Endothelial cell of umbilical vein (primary cell): ENCODE measurements at places on chromosomes 1 and 21. TPM values are rescaled to one million over a fixed set of nuclear protein-coding genes. Genes with fewer than 3 reads are reported as not detected.

- no peak for DNase-seq
These were observed 1.0 kb upstream of the ENO1 start for GRCh38 chr1:8879464-8879921.

DNA sequence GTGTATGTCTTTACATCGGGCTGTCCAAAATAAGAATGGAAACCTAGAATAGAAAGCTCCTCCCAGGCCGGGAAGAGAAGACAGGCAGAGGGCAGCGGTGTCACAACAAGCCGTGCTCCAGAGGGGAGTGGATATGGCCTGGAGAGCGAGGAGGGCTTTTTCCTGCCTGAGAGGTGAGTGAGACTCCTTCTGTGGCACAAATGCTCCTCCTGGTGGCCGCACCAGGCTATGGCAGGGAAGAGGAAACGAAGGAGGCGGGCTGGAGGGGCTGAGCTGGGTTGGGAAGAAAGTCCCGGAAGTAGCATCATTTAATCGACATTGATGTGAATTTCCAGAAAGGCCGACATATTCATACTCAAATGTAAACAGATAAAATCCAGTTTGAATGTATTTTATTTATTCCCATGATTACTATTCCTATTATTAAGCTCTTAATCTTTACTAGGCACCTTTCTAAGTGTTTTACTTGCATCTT, 54.7 kb downstream of the MEF2D start:
- peak; percentile 77 for DNase-seq

GRCh38 chr1:41072051-41072450, 50.5 kb upstream of the SLFNL1 start:
- DNase-seq: no peak

GRCh38 chr21:15768045-15768601, 38.3 kb downstream of the USP25 start:
- no peak for DNase-seq

GRCh38 chr1:95216292-95216990, 17.6 kb upstream of the RWDD3 start:
- DNase-seq: no peak

- no peak for DNase-seq
These were observed 72.3 kb downstream of the CAMK2N1 start for GRCh38 chr1:20413776-20414140.

DNA sequence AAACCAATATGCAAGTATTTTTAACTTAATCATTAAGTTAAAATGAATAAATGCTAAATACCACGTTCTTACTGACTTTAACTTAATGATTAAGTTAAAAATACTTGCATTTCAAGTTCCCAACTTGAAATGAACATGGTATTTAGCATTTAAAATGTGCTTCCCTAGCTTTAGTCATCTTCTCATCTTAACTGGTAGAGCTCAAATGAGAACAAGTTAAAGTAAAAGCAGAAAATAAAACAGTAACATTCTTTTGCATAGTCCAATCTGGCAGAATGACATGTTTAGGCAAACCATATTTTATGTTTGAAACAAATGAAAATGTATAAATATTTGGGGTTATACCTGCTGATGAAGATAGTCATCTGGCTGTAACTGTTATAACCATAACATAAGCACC, 186.0 kb downstream of the APP start:
- DNase-seq: no peak

DNA sequence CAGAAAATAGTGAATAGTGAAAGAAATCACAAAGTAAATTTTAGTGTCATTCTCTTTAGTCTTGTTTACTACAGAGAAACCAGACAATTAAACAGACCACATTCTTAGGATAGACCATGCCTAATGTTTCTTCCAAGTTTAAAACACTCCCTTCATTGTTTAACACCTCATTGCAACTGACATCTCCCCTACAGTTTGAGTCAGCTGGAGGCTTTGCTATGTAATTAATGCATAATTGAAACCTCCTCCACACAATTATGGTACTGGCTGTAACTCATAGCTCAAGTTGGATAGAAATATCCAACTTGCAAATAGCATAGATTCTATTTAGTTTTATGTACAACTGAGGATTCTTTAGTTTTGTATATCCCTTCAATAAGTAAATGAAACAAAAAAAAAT, 35.2 kb upstream of the B3GALT2 start:
- DNase-seq: no peak

DNA sequence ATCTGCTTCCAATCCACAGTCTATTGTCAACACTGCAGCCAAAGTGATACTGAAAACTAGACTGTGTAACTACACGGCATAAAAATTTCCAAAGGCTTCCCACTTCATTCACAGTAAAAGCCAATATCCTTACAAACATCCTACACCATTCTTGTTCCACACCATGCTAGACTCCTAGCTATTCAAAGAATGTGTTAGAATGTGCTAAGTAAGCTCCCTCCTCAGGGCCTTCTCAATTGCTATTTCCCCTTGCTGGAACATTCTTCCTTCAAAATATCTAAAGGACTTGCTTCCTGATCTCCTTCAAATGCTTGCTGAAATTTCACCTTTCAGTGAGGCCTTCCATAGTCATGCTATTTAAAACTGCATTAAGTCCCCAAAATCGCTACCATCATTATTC, 228.1 kb downstream of the AKT3 start:
- no peak for DNase-seq

DNA sequence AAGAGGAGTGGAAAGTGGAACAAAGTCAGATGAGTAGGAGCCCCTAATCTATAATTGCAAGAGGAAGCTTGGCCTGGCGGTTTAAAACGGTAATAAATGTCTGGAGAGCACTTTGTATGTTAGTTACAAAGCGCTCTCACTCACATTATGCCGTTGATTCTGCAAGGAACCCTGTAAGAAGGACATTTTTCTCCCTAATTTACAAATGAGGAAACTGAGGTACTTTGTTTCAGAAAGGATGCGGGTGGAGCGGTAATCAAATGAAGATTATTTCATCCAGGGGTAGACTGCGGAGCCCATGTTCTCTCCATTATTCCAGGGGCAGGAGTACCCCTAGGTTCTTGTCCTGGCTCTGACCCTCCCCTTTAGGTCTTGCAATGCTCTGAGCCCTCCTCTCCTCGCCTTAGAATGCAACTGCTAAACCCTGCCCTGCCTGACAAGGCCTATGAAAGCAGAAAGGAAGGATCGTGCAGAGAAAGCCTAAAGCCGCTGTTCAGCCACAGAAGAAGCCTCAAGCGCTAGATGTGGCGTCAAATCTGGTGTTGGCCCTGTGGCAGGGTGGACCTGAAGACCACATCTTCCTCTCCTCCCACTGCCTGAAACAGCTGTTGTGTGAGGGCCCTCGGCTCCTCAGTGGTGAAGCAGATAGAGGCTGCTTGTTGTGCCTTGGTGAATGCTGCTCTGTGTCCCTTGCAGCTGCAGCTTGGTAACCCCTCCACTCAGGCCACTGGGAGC, 588 bp upstream of the PACC1 start:
- no peak for DNase-seq

The SLC45A1 gene
- polyA plus RNA-seq: 1.3 and 1.7 TPM in 2 replicates

The TSNAX gene
- 6.3 and 6.7 TPM in 2 replicates for polyA plus RNA-seq

The F13B gene
- polyA plus RNA-seq: not detected in 2 replicates
